Activated naive CD4-positive, alpha-beta T cell treated with Interleukin-2 at 50 U/mL for 16 hours (primary cell): ENCODE measurements at places on chromosomes 4 and X.

- no peak for DNase-seq
Observed at GRCh38 chrX:117977526-117977925, 139.1 kb downstream of the KLHL13 start.

DNA sequence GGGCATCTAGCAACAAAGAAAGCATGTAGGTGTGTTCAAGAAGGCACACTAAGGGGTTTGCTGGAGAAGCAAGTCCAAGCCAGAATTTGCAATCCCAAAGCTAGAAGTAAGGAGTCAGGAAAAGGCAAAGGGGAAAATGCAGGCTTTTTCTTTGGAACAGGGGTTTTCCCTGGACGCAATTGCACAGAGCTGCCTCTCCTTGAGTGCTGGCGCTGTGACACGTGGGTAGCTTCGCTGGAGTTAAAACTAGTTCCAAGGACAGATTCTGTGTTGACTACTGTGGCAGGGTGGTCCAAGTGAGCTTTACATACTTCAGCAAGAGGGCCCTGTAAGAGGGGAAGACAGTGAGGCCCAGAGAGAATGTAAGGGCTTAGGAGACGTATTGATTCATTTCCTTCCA is 277.1 kb downstream of the ADGRA3 start:
- no peak for DNase-seq

GRCh38 chr4:24472514-24473308 is 111.6 kb downstream of the DHX15 start:
- peak; percentile 67 for DNase-seq

DNA sequence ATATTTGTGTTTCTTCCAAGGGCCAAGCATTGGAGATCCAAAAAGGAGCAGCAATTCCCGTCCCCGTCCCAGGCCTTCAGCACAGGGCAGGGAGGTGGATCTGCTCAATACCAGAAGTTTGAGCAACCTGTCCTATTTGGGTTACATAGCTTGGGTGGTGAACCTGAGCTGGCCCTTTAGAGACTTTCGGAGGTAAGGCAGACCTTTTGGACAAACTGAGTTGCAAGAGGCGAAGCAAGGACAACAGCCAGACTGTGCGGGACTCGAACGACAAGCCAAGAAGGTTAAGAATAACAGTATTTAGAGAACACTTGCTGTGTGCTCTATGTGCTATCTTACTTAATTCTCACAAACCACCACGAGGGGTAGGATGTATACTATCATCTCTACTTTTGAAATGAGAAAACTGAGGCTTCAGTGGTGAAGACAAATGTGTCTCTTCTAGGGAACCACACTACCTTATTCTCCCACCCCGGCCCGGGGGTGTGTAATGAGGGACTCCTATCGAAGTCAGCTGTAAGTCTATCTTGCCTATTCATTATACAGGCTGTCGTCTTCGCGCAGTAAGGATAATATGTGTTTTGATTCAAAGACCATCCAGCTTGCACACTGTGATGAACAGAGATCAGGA is 1.3 kb downstream of the NOP14 start:
- peak; percentile 81 for DNase-seq

DNA sequence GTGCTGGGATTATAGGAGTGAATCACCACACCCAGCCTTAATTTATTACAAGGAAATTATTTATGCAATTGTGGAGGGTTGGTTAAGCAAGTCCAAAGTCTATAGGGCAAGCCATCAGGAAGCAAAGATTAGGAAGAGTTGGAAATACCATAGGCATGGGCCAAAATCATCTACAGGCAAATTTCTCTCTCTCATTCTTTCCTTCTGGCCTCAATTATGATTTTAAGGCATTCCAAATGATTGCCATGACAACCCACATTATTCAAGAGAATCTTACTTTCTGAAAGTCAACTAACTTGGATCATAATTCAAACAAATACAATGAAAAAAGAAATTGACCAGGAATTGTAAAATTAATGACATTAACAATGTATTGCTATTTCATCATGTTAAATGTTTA is 400.8 kb downstream of the GPM6A start:
- DNase-seq = no peak
